Endothelial cell of umbilical vein (primary cell): ENCODE measurements at places on chromosomes 11 and 22. TPM values are rescaled to one million over a fixed set of nuclear protein-coding genes. Genes with fewer than 3 reads are reported as not detected.

GRCh38 chr22:39999144-39999757, 4.5 kb downstream of the FAM83F start:
- H3K36me3 ChIP-seq: no peaks in the 10 kb centered on the region
- H3K4me3 ChIP-seq: no peak overlapping the region
- DNase-seq: no peak
- H3K4me1 ChIP-seq: no peaks in the 10 kb centered on the region

DNA sequence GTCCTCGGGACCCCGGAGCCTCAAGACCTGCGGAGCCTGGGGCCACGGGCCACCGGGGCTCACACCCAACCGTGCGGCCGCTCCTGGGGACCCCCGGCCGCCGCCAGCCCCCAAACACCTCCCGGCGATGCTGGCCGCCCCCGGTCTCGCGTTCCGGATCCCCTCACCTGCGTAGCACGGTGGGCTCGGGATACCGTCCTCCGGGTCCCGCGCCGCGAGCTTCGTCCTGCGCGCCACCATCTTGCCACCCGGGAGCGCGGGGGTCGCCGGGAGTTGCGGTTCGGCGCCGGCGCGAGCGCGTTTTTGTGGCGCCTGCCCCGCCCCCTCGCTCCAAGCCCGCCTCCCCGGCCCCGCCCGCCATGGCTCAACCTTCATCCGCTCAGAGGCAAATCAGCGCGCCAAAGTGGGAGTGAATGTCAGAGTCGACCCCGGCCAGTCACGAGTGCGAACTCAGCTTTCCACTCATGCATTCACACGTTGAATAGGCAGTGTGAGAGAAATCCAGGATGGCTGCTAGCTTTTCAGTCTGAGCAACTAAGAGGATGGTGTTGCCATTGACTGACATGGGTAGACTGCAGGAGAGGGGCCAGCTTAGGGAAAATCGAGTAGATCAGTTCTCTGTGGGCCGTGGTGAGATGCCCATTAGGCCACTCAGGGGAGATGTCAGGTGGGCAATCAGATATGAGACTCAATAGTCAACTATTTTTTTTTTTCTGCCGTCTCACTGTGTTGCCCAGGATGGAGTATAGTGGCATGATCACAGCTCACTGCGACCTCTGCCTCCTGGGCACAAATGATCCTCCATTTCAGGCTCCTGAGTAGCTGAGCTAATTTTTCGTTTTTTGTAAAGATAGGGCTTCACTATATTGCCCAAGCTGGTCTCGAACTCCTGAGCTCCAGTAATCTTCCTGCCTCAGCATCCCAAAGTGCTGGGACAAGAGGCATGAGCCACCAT, 28.3 kb downstream of the SERHL2 start:
- H3K27me3 ChIP-seq: no peaks in the 10 kb centered on the region
- no peak overlapping the region for H3K27ac ChIP-seq
- peak overlapping the region; percentile 48 for H3K4me3 ChIP-seq
- peaks cover 3% of the 10 kb centered on the region for H3K4me1 ChIP-seq
- peaks cover 38% of the 10 kb centered on the region for H3K36me3 ChIP-seq
- peak; percentile 79 for DNase-seq

DNA sequence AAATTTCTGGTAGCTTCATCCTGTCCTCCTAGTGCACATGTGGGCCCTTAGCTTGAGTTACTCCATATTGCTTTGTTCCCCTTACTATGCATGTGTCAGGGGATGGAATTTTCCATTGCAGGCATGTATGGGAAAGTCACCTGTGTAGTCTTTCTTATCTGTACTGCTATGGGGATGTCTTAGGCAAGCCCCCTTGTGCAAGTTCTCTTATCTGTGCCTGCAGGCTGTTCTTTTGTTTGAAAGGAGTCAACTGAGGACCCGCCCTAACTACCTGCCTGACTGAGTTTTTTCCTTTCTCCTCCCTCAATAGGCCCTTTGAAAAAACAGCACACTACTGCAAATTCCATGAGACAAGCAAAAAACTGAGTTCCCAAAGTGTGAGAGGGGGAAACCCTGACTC, 8.7 kb downstream of the OR8K5 start:
- no peaks in the 10 kb centered on the region for H3K36me3 ChIP-seq
- no peak overlapping the region for H3K27ac ChIP-seq
- no peaks in the 10 kb centered on the region for H3K27me3 ChIP-seq
- no peak for DNase-seq

- H3K27ac ChIP-seq: no peak overlapping the region
- no peaks in the 10 kb centered on the region for H3K36me3 ChIP-seq
- no peaks in the 10 kb centered on the region for H3K4me1 ChIP-seq
Observed at GRCh38 chr11:2517016-2517385, 72.2 kb downstream of the KCNQ1 start.

DNA sequence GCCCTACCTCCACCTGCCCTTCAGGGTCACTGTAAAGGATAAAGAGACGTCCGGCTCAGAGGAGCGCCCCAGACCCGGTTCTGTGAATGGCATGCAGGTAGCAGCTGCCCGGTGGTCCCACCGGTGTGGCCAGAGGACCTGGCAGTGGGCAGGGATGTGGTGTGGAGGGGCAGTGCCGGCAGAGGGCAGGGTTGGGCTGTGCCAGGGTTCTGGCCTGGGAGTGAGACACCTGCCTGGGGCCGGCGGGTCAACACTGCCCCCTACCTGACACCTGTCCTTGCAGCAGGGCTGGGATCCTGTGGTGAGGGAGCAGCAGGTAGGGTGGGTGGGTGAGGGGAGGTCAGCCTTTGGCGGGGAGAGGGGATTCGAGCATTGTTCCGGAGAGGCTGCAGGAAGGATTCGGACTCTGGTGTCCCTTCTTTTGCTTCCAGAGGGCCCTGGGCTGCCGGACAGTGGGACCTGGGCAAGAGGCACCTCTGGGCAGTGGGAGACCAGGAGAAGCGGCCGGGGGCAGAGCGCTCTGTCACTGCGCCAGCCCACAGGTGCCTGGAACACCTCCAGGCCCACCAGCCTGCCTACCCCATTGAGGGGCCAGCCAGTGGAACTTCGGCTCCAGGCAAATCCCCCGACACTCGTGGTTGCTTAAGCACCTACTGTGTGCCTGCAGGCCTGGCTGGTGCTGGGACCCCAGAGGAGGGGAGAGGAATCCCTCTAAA, 1.6 kb upstream of the PHLDA2 start:
- no peaks in the 10 kb centered on the region for H3K27me3 ChIP-seq
- H3K4me3 ChIP-seq: peak overlapping the region; percentile 37
- peaks cover 26% of the 10 kb centered on the region for H3K4me1 ChIP-seq
- peak; percentile 68 for DNase-seq

DNA sequence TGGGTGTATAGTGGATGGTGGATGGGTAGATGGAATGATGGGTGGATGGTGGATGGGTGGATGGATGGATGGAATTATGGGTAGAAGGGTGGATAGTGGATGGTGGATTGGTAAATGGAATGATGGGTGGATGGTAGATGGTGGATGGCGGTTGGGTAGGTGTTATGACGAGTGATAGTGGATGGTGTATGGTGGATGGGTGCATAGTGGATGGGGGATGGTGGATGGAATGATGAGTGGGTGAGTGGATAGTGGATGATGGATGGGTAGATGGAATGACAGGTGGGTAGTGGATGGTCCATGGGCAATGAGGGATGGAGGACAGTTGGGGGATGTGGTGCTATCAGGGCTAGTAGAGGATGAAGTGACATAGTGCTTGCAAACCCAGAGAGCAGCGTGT, 182.4 kb downstream of the BRD1 start:
- no peak overlapping the region for H3K4me3 ChIP-seq
- DNase-seq: no peak
- no peak overlapping the region for H3K27ac ChIP-seq
- H3K36me3 ChIP-seq: peaks cover 2% of the 10 kb centered on the region
- no peaks in the 10 kb centered on the region for H3K4me1 ChIP-seq

DNA sequence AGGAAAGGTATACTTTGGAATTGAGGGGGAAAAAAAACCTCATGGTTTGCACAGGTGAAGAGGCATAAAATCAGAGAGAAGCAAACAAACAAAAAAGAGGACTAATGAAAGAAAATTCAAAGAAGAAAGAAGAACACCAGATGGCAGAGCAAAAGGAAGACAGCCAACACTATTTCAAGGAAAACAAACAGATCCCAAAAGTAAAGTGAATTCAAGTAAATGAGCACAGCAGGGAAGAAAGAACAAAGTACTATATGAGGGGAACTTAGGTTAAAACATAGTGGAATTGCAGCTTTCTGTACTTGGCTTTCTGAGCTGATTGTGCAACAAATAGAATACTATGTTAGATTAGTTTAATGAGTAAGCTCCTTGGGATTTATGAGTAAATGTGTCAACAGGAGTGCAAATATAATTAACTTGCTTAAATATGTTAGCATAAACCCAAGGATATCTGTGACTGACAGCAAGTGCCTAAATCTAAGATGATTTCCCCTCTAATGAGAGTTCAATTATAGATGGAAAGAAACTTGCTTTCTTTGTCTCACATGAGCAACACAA, 404.6 kb upstream of the CNTN5 start:
- H3K27ac ChIP-seq: no peak overlapping the region
- no peaks in the 10 kb centered on the region for H3K36me3 ChIP-seq
- no peaks in the 10 kb centered on the region for H3K4me1 ChIP-seq
- DNase-seq: no peak
- H3K27me3 ChIP-seq: no peaks in the 10 kb centered on the region
- no peak overlapping the region for H3K4me3 ChIP-seq

OR10A3 gene
- polyA plus RNA-seq: not detected in 2 replicates

GRCh38 chr11:8329336-8329735, 65.7 kb upstream of the LMO1 start:
- H3K36me3 ChIP-seq: no peaks in the 10 kb centered on the region
- no peak for DNase-seq
- H3K4me1 ChIP-seq: peaks cover 3% of the 10 kb centered on the region
- H3K4me3 ChIP-seq: no peak overlapping the region
- H3K27me3 ChIP-seq: no peaks in the 10 kb centered on the region

HOATZ gene
- not detected in 2 replicates for polyA plus RNA-seq

VPREB1 gene
- polyA plus RNA-seq: not detected in 2 replicates

- DNase-seq: no peak
- no peaks in the 10 kb centered on the region for H3K27me3 ChIP-seq
- no peaks in the 10 kb centered on the region for H3K4me1 ChIP-seq
Observed at GRCh38 chr11:23653071-23653675, 792.9 kb upstream of the CCDC179 start.

- no peak for DNase-seq
- peak overlapping the region; percentile 98 for H3K27ac ChIP-seq
- no peaks in the 10 kb centered on the region for H3K27me3 ChIP-seq
Observed at GRCh38 chr22:38220653-38221386, 19.0 kb downstream of the MAFF start.

OR5A1 gene
- not detected in 2 replicates for polyA plus RNA-seq

DNA sequence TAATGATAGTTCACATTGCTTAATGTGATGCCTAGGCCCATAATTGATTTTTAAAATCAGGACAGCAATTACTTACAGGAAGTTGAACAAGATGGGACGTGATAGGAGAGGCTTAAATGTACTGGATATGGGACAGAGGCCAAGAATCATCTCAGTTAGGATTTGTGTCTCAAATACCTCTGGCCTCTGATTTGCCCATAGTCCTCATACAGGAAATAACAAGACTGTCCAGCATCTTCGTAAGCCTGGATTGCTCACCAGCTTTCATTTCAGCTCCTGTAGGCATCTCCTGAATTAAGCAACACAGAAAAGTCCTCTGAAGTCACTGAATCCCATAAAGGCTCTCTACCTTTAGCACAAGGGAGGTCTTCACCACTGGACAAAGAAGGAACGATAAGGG, at the start of gene MRGPRX3:
TSS of gene MRGPRX3 (plus strand) at position 231 of the 400 bp plus-strand sequence. CDS start 4,632 bp downstream, outside the sequence.
- H3K27ac ChIP-seq: no peak within 1 kb of the TSS
- no peak for DNase-seq
- H3K4me1 ChIP-seq: no peaks in the 10 kb centered on the region
- no peaks in the 10 kb centered on the region for H3K36me3 ChIP-seq
- peaks cover 6% of the 10 kb centered on the region for H3K27me3 ChIP-seq
- no peak within 1 kb of the TSS for H3K4me3 ChIP-seq
